ENCODE measurements at places on chromosomes 12 and 14. TPM values are rescaled to one million over a fixed set of nuclear protein-coding genes. Genes with fewer than 3 reads are reported as not detected.

- no peak for DNase-seq
Measured at GRCh38 chr12:68381476-68382219, 49.5 kb upstream of the MDM1 start.

Gene CAPZA3
- polyA plus RNA-seq: 0.50 TPM

DNA sequence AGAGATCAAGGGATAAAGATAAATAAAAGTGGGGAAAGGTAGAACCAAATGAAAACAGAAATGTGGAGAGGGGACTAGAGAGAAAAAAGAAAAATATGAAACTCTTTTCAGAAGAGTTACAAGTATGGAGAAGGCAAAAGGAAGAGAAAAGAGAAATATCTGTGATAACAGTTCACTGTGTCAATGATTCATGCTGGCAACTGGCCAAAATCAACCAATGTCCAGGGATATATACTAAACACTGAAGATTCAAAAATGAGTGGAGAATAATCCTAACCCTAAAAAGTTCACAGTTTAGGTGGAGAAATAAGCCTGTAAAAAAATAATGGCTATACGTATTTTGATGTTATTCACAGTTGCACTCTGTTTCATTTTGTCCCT lies 372.3 kb upstream of the KITLG start:
- DNase-seq: no peak

Gene TAS2R8
- polyA plus RNA-seq: not detected

DNA sequence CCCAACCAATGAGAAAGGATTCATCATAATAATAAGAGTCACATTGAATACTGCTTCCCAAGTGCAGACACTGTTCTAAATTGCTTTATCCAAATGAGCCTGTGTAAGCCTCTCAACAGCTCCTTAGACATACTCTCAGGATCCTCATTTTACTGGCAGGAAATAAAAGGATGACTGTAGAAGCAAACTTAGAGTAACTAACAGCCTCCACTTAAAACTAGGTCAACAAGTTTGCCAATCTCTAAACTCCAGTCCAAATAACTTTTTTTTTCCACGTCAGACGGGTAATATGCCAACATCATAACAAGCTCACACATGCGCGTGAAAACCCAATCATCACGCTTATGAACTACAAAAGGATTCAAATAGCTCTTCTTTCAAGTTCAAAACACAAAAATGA lies 15.3 kb upstream of the DPF3 start:
- DNase-seq: no peak

- no peak for DNase-seq
Measured at GRCh38 chr12:53688134-53688533, 12.3 kb upstream of the ATP5MC2 start.

- DNase-seq: no peak
Measured at GRCh38 chr12:100346660-100347059, 10.2 kb upstream of the SLC17A8 start.

- no peak for DNase-seq
Measured at GRCh38 chr12:106107566-106107965, 31.2 kb downstream of the NUAK1 start.

Gene GPRC5D
- polyA plus RNA-seq: 0.33 TPM

Gene SIX6
- polyA plus RNA-seq: not detected

DNA sequence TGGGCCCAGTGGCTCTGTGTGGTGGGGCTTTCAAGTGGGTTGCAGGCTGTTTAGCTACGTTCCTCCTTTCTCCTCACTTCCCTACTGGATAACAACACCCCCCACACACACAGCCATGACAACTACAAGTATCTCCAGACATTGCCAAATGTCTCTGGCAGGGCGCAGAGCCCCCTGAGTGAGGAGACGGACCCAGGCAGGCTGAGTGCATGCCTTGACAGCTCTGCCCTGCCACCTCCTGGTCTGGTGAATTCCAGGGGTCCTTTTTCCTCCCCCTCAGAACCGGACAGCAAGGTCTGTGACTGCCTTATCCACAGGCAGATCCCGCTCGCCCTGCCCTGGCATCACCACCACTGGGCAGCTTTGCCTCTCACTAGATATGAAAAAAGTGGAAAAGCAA lies 276.5 kb downstream of the TMEM132C start:
- DNase-seq: no peak

DNA sequence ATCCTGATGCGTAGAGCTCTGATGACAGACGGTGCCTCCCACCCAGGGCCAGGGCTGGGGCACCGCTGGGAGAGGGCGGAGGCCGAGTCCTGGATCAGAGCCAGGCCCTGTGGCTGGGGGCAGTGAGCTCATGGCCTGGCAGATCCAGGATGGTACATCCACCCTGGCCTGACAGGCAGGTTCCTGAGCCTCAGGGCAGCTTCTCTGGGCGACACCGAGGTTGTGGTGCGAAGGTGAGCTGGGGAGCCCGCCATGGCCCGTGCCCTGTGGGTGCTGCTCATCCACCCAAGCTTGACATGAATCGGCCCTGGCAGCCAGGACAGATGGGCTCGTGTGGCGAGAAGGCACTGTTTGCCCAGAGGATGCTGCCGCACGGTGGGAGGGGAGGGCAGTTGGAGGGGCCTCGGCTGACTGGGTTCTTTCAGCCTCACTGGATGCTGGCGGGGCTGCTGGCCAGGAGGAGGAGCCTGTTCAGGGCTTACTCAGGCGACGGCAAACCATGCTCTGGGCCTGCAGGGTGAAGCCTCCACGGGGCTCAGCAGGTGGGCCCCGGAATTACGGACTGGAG lies 16.6 kb downstream of the LRTM2 start:
- no peak for DNase-seq

DNA sequence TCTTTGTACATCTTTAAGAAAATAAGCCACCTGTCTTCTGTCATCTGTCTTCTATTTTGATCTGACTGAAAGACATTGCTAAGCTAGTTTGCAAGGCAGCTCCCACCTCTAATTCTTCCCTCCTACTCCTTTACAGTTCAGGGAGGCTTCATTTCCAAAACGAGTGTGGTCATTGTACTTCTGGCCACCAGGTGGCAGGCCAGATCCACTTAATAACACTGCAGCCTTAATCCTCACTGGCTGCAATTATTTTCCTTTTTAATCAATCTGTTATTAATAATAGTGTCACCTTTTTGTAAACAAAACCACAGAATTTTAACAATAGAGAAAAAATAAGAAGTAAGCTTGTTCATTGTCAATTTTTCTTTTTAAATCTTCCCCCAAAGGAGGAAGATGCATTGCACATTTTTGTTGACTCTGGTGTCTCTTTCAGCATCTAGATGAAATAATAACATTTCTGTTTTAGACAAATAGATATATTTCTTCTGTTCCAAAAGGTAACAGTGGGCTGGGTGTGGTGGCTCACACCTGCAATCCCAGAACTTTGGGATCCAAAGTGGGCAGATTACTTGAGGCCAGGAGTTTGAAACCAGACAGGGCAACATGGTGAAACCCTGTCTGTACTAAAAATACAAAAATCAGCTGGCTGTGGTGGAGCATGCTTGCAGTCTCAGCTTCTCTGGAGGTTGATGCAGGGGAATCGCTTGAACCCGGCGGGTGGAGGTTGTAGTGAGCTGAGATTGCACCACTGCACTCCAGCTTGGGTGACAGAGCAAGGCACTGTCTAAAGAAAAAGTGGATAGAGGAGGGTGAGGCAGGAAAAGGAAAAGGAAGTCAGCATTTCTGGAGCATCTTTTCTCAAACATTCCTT lies 23.3 kb downstream of the GABARAPL1 start:
- no peak for DNase-seq

Gene CD63
- 723 TPM for polyA plus RNA-seq

GRCh38 chr12:26319511-26319910 lies 124.1 kb downstream of the SSPN start:
- no peak for DNase-seq

Gene IFNG-AS1
- 0.13 TPM for polyA plus RNA-seq

GRCh38 chr12:77696183-77696582 lies 134.5 kb upstream of the NAV3 start:
- DNase-seq: no peak

Gene KRT3
- not detected for polyA plus RNA-seq

DNA sequence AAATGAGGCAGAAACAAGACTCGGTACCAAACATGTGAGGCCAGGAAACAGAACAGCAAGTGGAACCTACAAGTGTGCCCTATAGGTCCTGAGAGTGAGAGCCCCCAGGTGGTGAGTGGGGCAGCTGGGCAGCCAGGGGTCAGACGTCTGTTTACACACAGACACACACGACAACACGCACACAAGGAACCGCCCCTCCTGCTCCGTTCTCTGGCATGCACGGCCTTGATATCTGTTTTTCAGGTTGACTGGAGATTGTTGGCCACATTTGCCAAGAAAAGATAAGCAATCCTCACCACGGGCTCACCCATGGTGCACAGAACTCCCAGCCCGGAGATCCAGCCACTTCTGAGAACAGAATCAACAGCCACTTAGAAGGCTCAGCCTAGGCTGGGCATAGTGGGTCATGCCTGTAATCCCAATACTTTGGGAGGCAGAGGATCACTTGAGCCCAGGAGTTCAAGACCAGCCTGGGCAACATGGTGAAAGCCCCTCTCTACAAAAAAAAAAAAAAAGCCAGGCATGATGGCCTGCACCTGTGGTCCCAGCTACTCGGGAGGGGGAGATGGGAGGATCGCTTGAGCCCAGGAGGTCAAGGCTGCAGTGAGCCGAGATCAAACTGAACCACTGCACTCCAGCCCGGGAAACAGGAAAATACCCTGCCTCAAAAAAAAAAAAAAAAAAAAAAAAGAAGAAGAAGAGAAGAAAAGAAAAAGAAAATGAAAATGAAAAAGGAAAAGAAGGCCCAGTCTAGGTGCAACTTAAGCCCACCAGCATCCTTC lies 19.4 kb upstream of the EIF5 start:
- DNase-seq: no peak

GRCh38 chr12:22653075-22653474 lies 28.1 kb downstream of the ETNK1 start:
- no peak for DNase-seq

Gene BCL2L14
- 0.14 TPM for polyA plus RNA-seq

Gene VRK1
- polyA plus RNA-seq: 27.6 TPM

GRCh38 chr14:49512147-49512551 lies 74.0 kb downstream of the RPS29 start:
- DNase-seq: no peak

Gene CACNA2D4
- polyA plus RNA-seq: 2.6 TPM

GRCh38 chr12:87660987-87661774 lies 368.0 kb downstream of the C12orf50 start:
- no peak for DNase-seq

GRCh38 chr12:6996040-6996441 lies 22.2 kb downstream of the LPCAT3 start:
- no peak for DNase-seq

DNA sequence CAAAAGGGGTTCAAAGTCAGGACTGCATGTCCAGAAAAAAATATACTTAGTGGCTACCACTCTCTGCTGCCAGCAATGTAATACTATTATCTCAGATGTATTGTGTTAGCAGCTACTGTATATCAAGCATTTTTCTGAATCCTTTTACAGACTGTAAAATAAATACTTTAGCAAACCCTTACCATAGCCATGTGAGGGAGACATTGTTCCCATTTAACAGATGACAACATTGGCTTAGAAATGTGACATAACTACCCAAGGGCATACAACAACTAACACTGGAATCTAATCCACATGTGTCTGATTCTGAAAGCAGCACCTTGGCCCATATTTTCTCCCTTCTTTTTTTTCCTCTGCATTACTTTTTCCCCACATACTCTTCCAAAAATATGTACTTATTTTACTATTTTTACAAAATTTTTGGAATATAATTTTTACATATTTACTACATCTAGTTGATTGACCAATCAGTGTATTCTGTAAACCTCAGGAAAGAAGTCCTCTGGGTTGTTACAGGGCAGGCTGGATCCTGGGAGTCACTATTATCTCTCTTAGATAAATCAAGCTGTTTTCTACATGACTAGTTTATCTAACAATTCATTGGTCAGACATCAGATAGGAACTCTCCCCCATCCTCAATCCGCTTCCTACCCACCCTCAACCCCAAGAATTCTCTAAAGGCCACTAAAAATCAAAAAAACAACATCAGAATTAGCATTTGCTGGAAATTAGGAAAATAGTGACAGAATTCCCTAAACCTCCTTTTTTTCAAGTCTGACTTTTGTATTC lies 154.1 kb downstream of the BTG1 start:
- DNase-seq: no peak

Gene BRI3BP
- polyA plus RNA-seq: 4.5 TPM

Gene ZNF641
- polyA plus RNA-seq: 24.5 TPM

Gene EFS
- 53.3 TPM for polyA plus RNA-seq

DNA sequence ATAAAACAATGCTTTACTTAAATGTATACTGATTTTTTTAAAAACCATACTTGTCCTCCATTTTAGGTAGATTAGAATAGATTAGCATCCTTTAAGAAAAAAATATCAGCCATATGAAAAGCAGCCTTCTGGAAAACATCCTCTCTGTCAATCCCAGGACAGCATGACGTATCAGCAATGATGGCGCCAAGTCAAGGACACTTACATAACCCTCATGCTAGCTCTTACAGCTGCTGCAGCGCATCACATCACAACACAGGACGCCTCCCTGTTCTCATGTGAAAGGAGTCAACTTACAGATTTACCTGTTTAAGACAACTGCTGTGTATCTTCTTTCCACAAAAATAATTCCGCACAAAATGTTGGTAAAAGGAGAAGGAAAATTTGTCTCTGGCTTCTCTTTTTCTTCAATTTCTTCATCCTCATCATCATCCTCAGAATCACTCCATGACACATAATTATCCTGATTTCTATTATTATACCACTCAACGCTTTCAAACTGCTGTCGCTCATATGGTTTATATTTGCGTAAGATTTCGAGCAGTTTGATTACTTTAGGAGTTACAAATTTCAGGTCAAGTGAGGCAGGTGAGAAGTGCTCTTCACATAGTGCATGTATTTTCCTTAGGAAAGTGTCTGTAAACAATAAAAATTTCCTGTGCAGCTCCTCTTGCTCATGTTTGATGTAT lies 33.3 kb downstream of the DICER1 start:
- no peak for DNase-seq

DNA sequence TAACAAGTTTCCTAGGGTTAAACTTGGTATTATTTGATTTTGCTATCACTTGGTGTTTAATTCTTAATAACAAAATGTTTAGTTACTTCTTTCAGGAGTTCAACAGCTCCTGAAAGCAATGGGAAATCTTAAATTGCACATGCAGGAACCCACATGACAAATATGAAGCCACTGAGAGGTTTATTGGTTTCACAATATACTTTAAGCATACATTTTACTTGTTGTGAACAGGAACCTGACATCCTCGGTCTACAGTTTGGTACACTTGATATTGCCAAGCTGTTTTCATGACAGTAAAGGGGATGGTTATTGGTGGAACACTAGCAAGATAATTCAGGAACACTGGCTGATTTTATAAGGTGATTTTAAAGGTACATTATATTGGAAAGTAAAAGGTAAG lies 46.2 kb downstream of the SLC38A1 start:
- no peak for DNase-seq

DNA sequence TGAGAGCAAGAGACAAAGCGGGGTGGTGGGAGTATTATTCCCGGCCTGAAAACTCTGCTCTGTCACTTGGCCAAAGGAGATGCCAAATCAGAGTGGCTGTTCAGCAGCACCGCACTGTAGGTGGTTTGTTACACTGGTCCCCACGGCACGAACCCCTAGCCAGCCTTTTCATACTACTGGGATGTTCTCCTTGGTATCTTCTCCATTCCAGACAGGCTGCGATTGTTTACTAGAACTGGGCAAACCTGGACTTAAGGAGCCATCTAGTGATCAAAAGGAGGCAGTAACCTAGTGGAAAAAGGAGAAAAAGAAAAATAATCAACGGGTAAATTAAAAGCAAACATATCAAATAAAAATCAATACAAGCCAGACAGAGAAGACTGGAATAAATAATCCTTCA lies 58.9 kb upstream of the TMTC2 start:
- DNase-seq: no peak

GRCh38 chr12:105616971-105617540 lies 286.6 kb downstream of the C12orf75 start:
- DNase-seq: no peak

Gene FLVCR2
- 8.3 TPM for polyA plus RNA-seq

- DNase-seq: no peak
Measured at GRCh38 chr14:33449703-33450395, 501.0 kb downstream of the EGLN3 start.

All from left renal pelvis (tissue), 4 donors.